Foreskin melanocyte (primary cell): ENCODE measurements at places on chromosomes 4 and X.

- DNase-seq = no peak
Measured at GRCh38 chr4:36165631-36166005, 78.7 kb downstream of the ARAP2 start.

DNA sequence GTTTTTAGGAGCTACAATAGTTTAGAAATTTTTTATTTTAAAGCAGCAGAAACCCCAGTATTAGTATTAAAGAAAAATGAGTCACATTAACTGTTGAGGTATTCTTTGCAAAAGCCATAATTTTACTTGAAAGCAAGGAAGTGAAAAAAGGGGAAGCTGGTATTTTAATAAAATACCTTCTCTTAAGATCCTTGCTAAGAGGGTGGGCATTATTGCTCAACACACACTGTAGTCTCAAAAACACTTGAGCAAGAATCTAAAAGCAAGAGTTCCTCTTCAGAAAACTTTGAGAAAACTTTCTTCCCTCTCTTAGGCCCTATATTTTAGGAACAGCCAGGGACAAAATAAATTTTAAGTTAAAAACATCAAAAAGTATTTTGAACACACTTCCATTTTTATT is 259.4 kb upstream of the DIAPH2 start:
- DNase-seq = no peak

DNA sequence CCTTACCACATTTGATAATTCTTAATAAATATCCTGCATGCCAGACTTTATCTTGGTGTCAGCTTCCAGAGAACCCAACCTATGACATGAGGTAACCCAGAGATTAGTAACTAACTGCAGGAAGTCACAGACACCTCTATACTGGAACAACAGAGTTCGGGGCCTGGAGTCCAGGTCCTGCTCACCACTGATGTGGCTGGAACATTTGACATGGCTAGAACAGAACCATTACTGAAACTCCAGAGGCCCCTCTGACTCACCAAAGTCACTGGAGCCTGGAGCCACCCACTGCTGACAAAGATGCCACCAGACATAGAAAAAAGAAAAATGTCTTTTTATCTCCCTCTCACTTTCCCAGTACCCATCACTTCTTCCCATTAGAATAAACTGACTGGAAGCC is 403.7 kb downstream of the MID1IP1 start:
- no peak for DNase-seq

DNA sequence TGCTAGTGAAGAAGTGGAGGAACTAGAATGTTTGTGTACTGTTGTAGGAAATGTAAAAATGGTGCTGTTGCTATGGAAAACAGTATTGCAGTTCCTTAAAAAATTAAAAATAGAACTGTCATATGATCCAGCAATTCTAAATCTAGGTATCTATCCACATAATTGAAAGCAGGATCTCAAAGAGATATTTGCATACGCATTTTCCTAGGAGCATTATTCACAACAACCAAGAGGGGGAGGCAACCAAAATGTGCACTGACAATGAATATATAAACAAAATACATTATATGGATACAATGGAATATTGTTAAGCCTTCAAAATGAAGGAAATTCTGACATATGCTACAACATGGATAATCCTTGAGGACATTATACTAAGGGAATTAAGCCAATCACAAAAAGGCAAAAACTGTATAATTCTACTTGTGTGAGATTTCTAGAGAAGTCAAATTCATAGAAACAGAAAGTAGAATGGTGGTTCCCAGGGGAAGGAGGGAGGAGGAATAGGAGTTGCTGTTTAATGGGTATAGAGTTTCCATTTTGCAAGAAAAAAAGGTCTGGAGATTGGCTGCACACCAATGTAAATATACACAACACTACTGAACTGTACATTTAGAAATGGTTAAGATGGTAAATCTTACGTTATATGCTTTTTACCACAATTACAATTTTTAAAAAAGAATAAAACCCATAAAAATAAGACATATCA is 35.6 kb upstream of the KCNE5 start:
- DNase-seq = no peak

DNA sequence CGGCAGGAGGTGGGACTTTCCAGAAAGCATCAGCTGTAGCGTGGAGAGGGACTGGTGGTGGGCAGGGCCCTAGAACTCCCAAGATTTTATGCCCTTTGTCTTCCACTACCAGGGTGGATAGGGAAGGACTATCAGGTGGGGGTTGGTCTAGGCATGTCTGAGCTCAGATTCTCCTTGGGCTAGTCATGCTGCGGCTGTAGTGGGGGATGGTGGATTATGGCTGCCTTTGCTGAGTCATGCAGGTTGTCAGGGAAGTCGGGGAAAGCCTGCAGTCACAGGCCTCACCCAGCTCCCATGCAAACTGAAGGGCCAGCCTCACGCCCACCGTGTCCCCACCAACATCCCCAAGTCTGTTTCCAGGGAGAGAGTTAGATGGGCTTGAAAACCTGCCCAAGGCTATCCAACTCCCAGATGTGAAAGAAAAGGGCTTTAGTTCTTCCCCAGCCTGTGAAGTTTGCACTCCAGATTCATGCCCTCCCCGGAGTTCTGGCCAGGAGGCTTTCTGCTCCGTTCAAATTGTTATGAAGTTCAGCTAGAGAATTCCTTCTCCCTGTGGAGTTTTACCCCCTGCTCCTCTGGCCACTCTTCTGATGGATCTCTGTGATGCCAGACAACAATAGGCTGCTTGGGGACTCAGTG is 13.4 kb upstream of the MEPE start:
- DNase-seq = no peak

DNA sequence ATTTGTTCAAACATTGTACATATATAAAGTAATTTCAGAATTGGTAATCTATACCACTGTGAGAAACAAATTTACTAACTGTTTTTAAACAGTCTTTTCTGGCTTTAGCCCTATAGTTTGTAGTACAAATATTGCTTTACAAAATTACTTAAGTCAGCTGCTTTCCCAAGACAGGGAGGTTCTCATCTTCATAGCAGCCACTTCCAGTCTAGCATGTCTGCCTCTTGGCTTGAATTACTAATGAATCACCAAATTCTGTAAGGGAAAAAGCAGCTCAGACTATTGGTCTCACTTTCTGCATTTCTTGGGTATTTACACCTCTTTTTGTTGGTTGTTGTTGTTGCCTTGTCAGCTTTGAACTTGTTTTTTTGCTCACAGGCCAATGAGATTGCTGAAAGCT is 187.2 kb downstream of the NPFFR2 start:
- DNase-seq = no peak

DNA sequence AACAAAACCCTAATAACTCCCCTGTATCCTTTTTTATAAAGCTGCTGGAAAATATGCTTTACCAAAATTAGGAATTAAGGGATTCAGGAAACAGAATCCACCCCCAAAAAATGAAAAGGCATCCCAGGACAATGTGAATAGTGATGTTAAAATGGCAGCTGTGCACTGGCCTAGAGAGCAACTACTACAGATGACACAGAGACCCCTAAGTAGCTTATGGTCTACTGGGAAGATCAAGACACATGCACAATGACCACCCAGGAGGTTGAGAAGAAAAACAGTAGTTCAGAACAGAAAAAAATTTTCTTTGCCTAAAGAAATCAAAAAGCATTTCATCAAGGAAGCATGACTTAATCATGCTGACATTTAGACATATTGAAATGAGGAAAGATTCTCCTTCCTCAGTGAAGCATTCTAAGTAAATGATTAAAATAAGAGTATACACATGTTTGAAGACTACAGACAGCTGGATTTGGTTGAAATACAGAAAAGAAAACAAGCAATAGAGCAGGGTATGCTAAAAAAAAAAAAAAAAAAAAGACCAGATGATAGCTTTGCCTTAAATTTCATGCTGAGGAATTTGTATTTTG is 117.3 kb downstream of the WDFY3 start:
- no peak for DNase-seq

GRCh38 chrX:10414156-10414824 is 206.1 kb downstream of the MID1 start:
- no peak for DNase-seq

DNA sequence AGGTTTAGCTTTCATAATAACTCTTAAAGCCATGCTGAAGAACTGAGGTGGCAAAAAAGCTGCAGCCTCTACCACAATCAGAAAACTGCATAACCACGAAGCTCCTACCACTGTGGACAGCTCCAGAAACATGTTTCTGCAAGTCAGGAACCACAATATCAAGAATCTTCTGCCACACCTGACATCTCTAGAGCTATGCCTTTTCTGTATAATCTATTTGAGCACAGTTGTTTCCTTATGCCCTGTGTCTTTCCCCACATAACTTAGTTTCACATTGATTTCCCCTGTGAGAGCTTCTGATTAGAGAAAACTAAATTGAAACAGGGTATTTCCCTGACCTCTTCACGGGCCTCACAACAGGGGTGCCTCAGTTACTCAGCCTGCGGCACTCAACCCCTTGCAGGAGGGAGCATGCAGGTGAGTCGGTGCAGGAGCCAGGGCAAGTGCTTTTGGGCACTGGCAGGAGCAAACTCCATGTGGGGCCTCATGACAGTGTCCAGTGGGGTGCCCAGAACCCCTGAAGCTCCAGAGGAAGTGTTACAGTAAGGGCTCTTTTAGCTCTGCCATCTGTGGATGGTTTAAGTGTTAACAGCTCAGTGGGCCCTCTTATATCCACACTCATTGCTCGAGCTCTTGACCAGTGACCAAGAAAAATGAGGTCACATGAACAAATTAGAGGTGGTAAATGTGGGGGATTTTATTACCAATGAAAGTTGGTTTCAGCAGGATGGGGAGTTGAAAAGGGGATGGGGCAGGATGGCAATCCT is 132.8 kb upstream of the BMP3 start:
- DNase-seq = no peak

DNA sequence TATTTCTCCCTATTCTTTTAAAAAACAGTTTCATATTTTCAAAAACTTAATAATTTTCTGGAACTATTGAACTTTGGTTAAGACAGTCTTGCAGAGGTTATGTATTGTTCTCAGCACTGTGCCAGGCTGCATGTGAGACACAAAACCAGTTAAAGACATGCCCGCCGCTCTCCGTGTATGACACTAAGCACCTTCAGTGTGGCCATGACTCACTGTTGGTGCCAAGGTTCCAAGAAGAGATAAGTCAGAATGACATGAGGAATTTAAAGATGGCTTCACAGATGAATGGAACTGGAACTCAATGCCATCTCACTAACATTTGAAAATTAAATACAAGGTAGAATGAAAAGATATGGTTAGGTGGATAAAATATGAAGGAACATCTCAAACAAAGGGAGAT is 525.5 kb upstream of the ZFP42 start:
- DNase-seq = no peak

DNA sequence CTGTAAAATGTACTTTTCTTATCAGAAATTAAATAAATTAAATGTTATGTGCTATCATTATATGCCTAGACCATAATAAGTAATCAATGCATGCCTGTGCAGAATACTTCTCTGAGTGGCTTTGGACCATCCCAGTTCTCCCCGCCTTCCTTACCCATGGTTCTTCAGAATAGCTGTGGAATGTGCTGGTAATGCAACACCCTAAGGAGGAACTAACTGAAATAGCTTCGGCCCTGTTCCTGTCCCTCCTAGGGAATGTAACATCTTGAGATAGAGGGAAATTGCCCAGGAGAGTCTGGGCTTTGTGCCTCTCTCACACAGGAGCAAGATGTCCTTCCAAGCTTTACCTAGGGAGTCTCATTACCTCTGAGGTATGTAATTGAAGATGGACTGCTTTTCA is 693.6 kb upstream of the HS3ST1 start:
- DNase-seq = no peak

DNA sequence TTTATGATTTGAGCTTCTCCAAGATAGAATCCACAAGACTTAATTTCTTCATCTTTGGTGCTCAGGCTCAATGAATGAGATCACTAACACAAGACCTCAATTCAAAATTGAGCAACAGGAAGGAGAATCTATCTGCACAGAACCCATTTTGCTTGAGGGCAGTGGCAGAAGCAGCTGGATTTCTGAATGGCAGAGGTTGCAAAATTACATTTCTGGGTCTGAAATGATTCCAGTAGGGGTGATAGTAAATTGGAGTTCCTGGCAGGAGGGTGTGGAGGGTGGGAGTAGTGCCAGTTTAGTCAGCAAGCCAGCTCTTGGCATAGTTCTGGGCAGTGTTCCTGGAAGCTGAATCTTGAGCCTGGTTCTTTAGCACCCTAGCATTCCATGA is 281.1 kb downstream of the SLC7A11 start:
- DNase-seq = peak; percentile 77

DNA sequence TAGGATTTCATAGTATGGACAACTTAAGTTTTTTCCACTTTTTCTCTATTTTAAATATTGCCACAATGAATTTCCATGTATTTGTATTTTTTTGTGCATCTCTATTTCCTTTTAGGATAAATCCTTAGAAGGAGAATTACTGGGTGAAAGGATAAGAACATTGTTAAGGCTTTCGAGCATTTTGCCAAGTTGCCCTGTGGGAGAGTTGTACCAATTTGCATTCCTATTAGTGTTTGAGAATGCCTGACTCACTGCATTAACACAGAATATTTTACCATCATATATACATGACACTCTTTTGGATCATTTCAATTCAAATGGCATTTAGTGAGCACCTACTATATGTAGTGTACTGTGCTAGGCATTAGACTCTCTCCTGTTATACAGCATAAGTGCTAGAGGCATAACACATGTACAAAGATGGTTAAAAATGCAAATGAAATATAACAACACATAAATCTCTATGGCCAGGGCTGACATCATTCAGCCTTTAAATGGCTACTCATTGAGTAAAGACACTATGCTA is 57.0 kb downstream of the PLAC1 start:
- no peak for DNase-seq

DNA sequence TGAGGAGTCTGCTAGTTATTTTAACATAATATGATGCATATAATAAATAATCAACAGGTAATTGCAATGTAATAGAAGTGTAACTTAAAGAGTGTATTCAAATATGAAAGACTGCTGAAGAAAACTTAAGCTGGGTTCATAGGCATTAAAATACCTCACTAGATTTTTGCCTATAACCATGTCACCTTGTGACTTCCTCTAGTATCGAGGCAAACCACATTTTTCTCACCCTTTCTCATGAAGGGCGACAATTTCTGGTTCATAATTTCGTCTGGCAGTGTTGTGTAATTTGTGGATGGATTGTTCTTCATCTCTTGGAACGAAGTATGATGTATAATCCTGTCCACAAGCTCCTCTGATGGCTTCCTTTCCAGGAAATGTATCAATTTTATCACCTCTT is 16.0 kb downstream of the SULT1E1 start:
- DNase-seq = no peak

DNA sequence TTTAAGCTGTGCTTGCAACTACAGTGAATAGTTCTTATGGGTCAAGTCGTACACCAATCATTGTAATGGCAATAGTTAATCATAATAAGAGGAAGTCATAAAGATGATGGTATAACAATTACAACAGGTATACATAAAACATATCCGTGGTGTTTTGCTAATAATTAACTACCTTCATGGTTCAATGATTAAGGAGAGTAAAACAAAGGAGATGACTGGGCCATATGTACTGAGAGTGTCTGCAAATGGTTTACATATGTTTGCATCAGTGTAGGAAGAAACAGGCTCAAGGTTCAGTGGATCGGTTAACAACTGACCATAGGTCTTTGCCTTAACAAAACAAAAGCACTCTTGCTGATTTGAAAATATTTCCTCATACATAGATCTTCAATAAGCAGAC is 253.0 kb downstream of the COX7B2 start:
- no peak for DNase-seq
